ENCODE measurements at places on chromosomes 2 and 18. TPM values are rescaled to one million over a fixed set of nuclear protein-coding genes. Genes with fewer than 3 reads are reported as not detected.

The RBFA gene
- 23.0 TPM for total RNA-seq

DNA sequence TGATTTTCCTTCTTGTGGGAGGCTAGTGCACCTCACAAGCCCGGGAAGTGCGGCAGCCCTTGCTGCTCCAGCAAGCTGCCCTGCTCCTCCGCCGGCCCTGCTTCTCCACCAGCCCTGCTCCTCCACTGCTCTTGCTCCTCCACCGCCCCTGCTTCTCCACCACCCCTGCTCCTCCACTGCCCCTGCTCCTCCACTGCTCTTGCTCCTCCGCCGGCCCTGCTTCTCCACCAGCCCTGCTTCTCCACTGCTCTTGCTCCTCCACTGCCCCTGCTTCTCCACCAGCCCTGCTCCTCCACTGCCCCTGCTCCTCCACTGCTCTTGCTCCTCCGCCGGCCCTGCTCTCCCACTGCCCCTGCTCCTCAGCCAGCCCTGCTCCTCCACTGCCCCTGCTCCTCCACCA lies 95.6 kb downstream of the NDUFA10 start:
- H3K36me3 ChIP-seq = no peaks in the 10 kb centered on the region
- no peak for DNase-seq
- H3K4me1 ChIP-seq = peaks cover 5% of the 10 kb centered on the region
- no peak overlapping the region for H3K4me3 ChIP-seq
- no peak overlapping the region for H3K27ac ChIP-seq
- H3K27me3 ChIP-seq = no peaks in the 10 kb centered on the region

- DNase-seq = no peak
- H3K4me3 ChIP-seq = no peak overlapping the region
- peak overlapping the region; percentile 41 for H3K27ac ChIP-seq
- H3K4me1 ChIP-seq = peaks cover 39% of the 10 kb centered on the region
- no peaks in the 10 kb centered on the region for H3K36me3 ChIP-seq
These were observed 64.5 kb downstream of the ZFP36L2 start for GRCh38 chr2:43161650-43162510.

- H3K27ac ChIP-seq = no peak overlapping the region
- H3K4me3 ChIP-seq = no peak overlapping the region
- no peaks in the 10 kb centered on the region for H3K4me1 ChIP-seq
These were observed 196.4 kb upstream of the TWIST2 start for GRCh38 chr2:238651306-238652052.
